ENCODE measurements at places on chromosomes 4 and X.

DNA sequence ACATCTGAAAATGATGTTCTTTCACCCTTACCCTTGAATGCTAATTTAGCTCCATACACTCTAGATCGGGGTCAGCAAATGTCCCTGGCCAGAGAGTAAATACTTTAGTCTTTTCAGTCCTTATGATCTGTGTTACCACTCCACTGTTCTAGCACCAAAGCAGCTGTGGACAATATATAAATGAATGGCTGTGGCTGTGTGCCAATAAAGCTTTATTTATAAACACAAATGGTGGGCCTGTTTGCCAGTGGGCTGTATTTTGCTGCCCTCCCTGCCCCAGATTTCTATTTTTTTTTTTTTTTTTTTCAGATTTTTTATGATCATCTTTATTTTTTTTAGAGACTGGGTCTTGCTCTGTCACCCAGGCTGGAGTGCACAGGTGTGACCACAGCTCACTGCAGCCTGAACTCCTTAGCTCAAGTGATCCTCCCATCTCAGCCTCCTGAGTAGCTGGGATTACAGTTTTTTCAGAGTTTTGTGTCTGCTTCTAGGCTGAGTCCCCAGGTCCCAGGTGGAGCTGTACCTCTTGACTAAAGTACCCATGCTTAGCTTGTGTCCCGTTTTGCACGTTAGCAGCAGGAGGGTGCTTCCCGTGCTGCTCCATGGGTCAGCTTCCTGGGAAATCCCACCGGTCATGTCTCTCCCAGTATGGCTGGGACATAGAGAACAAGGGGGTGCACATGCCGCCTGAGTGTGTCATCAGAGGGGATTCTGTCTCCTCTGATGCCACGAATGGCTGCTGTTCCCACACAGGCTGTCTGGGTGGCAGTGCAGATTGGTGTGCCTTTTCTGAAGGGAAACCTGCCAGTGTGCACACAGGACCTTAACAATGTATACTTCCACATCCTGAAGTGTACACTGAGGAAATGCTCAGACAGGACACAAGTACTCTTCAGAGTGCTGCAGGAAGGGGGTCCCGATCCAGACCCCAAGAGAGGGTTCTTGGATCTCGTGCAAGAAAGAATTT is 16.0 kb upstream of the GRPEL1 start:
- H3K4me3 ChIP-seq, result peak overlapping the region; percentile 1
- H3K27ac ChIP-seq, result no peak overlapping the region
- no peak for DNase-seq
- no peaks in the 10 kb centered on the region for H3K27me3 ChIP-seq
- H3K36me3 ChIP-seq, result no peaks in the 10 kb centered on the region

DNA sequence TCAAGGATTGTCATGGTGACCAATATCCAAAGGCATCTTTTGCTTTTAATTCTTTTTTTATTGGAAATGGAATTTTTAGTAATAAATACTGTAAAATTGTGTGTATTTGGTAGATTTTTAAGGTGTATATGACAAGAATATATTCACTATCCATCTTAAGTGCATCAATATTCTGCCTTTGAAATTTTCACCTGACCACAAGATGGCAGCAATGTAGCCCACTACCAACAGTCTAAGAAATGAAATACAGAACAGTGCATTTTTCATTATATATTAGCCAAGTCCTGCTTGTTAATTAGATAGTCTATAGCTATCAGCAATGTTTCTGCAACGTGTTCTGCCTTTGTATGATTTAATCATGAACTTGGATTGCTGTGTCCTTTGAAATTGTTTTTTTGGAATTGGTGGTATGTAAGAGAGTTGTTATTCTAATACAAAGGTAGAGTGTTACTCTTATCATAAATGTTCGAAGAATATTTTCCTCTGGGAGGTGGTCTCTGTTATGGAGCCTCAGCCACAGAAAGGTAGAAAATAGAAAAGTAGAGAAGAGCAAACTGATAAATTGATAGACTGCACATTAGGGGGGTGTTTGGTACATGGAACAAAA is 38.2 kb downstream of the HPGDS start:
- no peak for DNase-seq
- H3K27me3 ChIP-seq, result no peaks in the 10 kb centered on the region
- no peak overlapping the region for H3K4me3 ChIP-seq
- no peak overlapping the region for H3K27ac ChIP-seq

- H3K27ac ChIP-seq, result no peak overlapping the region
- H3K27me3 ChIP-seq, result no peaks in the 10 kb centered on the region
- H3K4me3 ChIP-seq, result no peak overlapping the region
- no peak for DNase-seq
- no peaks in the 10 kb centered on the region for H3K4me1 ChIP-seq
- H3K36me3 ChIP-seq, result no peaks in the 10 kb centered on the region
Observed at GRCh38 chr4:112210777-112211176, 20.8 kb upstream of the AP1AR start.

GRCh38 chrX:53594354-53594753 is 92.2 kb downstream of the HUWE1 start:
- peaks cover 27% of the 10 kb centered on the region for H3K36me3 ChIP-seq
- no peaks in the 10 kb centered on the region for H3K27me3 ChIP-seq
- H3K4me1 ChIP-seq, result no peaks in the 10 kb centered on the region
- no peak overlapping the region for H3K27ac ChIP-seq

DNA sequence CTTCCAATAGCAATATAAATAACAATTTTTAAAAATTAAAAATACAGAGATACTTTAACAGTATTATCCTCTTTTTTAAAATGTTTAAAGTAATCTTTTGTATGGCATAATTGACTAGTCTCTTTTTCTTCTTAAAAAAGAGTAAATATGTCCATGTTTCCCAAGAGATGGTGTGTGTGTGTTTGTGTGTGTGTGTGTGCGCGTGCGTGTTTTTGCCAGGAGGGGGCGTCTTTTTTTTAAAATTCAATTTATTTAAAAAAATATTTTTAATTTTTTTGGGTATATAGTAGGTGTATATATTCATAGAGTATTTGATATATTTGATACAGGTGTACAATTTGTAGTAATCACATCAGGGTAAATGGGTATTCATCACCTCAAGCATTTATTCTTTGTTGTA is 1073.7 kb downstream of the PCDH7 start:
- H3K27me3 ChIP-seq, result no peaks in the 10 kb centered on the region
- no peak overlapping the region for H3K27ac ChIP-seq
- no peak for DNase-seq
- H3K4me1 ChIP-seq, result no peaks in the 10 kb centered on the region
